ENCODE measurements at places on chromosomes 6 and 20.

DNA sequence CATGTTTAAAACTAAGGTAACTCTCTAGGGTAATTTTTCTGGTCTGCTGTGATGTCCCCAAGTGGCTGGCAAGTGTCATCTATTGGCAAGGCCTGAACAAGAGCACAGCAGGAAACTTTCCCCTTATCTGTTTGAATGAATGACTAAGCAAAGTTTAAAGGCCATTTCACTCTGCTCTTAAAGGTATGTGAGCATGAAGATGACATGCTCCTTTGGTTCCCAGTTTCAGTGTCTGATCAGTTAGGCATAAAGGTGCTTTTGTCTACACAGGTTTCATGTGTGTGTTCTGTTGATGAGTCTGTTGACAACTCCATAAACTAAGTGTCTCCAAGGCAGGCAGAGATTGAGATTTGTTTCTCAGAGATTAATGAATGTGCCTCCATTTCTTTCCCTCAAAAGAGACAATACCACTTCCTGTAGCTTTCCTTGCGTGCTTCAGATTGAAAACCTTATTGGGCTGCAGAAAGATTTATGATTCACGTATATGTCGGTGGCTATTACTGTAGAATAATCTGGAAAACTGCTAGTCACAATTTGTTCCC lies 83.9 kb downstream of the MAP3K7 start:
- no peak for DNase-seq

- no peak for DNase-seq
These were observed 346.7 kb downstream of the PAX1 start for GRCh38 chr20:22052025-22052650.

DNA sequence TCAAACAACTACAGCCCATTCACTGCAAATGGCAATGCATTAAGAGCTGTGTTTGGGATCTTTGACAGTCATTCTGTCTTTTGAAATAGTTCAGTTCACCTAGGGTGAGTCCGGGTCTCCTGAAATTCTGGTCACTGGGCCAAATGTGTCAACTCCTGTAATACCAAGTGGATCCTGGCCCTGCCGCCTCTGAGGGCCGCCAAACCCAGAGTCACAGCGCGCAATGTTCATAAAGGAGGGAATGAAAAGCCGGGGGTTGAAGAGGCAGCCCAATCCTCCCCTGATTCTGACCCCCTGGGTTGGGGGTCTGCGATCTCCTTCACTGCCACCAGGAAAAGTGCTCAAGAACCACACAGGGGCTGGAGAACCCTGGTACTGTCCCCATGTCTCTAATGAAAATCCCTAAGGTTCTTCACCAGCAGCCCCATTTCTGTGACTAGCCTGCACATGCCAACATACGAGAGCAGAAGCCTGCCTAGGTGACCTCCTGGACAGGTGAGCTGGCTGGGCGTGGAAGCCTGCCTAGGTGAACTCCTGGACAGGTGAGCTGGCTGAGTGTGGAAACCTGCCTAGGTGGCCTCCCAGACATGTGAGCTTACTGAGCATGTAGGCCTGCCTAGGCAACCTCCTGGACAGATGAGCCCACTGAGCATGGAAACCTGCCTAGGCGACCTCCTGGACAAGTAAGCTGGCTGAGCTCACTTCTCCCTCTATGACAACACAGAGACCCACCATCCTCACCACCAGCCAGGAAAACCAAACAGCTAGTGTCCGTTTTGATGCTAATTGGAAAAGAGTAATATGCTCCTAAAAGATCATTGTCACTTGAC lies 16.1 kb upstream of the APMAP start:
- DNase-seq = no peak

DNA sequence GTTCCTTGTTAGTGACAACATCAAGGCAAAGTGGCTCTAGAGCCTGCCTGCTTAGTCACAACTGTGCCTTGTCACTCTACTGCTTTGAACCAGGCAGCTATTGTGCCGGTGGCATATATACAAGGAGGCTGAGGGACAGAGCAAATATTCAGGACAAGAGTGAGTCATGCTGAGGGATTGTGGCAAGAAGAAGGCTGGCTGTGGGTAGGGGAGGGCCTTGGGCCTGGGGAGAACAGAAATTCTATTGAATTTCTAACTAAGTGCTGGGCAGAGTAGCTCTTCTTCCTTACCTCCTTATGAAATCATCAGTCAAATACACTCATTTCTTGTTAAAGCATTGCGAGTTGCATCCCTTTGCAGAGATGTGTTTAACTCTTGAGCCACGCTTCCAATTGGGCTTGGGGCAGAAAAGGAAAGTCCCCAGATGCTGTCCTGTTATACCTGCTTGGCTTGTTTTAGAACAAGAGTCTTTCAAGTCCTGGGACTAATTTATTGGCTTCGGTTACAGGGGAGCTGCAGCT lies 59.7 kb downstream of the PFDN4 start:
- DNase-seq = peak; percentile 87

DNA sequence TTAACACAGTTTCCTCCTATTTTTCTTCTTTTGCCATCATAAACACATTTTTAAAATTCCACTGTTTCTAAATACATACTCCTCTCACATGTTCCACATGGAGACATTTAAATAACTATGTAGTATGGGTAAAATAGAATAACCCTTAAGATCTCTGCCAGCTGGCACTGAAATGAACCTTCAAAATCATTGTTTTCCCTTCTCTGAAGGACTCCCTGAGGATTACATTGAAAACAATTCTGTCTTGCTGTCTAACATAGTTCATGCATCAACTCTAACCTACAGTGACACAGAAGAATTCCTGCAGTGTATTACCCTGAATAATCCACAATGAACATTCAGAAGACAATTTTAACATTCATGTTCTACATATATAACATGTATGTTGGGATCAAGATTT lies 1361.8 kb upstream of the CITED2 start:
- DNase-seq = no peak

- peak; percentile 54 for DNase-seq
These were observed 48.8 kb downstream of the NT5E start for GRCh38 chr6:85498596-85499258.

DNA sequence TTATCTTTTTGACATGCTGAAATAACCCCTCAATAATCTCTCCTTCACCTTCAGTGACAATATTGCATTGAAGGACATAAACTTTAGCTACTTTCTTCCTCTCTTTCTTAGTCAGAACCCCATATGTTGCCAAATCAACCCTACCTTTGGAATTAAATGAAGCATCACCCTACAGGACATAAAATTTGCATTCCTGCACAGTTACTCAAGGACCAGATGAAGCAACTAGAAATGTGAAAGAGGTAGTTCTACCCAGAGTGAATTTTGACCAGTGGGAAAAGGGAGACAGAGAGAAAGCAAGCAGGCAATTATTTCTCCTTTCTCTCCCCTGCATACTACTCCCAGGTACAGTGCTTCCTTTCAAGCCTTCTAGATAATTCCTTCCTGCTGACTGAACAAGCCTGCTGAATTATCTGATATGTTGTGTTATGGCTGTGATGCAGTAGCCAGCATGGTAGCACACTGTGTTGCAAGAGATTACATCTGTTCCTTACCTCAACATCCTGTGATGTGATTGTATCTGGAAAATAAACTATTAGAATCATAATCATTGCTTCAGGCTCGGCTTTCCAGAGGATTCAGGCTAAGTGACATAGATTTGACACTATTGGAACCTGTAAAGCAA lies 16.6 kb downstream of the TENT5A start:
- DNase-seq = no peak

GRCh38 chr6:118263921-118264486 lies 284.1 kb upstream of the PLN start:
- DNase-seq = no peak

GRCh38 chr20:6525447-6526303 lies 241.8 kb upstream of the BMP2 start:
- DNase-seq = no peak

- DNase-seq = peak; percentile 8
These were observed 28.1 kb upstream of the MTCL3 start for GRCh38 chr6:127547215-127547614.

GRCh38 chr20:13059398-13060136 lies 50.8 kb downstream of the SPTLC3 start:
- no peak for DNase-seq

DNA sequence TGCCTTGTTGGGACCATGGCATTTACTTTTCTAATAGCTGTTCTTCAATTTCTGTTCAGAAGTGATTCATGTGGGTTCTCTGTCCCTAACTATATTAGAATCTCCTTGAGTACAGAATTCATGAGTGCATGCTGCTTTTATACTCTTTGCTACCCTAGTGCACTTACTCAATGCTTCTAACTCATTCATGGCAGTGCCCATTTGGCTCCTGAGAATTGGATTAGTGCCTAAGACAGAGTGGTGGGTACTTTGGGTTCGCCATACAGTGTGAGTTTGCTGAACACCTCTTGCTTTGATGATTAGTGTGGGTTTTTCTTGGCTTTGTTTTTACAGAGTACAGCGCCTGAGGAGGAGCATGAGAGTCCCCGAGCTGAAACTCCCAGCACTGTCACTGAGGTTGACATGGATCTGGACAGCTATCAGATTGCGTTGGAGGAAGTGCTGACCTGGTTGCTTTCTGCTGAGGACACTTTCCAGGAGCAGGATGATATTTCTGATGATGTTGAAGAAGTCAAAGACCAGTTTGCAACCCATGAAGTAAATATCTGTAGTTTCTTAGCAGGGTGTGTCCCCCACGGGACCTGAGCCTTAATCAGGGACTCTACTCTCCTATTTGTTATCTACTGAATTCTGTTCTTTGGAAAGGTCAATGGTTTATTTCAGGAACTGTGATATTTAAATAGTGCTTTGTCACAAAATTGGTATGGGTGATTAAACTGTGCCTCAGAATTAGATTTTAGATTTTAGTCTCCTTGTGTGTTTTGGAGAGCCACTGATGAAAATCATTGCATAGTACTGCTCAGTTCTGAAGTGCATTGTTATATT lies 150.7 kb downstream of the UTRN start:
- DNase-seq = no peak

GRCh38 chr6:34519971-34520644 lies 36.0 kb downstream of the SPDEF start:
- DNase-seq = no peak

DNA sequence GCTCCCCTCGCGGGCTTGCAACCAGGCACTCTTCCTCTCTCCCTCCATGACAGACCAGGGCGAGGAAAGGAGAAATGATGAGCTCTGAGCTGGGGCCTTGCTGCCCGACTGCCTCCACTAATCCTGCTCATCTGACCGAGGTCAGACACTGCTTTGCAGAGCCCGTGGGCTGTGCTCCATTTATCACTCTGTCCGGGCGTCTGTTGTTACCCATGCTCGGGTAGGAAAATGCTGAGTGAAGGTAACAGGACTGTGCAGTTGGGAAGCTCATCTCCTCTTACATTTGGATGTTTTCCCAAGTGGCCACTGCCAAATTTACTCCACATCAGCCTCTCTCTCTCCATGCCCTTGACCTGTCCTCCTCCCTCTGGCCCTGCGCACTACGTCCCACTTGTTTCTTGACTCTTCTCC lies 14.6 kb downstream of the RPS6KA2 start:
- no peak for DNase-seq

GRCh38 chr6:27251112-27251605 lies 3.7 kb downstream of the PRSS16 start:
- DNase-seq = peak; percentile 73

DNA sequence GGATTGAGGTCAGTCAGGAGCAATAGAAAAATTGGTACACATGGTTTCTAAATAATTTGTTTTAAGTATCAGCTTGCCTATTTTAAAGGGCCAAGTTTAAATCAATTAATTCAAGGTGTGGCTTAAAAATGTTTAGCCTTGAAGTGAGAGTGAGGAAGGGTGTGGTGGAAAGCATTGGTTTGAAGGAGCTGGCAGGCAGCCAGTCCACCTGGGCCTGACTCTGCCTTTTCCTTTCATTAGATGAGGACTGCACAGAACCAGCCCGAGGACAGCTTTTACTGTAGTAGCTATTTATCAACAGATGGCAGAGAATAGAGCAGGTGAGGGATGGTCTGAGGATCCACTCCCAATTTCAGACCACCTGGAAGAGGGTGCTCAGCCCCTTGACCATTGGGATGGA lies 42.4 kb downstream of the DHX35 start:
- DNase-seq = no peak

DNA sequence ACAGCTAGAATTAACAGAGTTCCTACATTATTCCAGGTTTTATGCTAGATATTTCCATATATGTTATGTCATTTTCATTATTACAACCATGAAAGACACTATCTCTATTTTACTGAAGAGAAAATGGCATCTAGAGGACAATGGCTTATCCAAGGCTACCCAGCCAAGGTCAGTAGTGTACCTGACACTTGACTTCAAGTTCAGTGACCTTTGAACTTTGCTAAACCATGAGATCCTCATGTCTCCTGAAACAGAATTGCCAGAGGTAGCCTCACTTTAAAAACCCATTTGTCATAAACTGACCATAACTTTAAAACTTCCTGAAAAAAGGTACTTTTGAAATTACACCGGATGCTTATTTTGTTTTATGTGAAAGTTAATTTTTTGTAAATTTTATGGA lies 14.4 kb downstream of the NAPB start:
- no peak for DNase-seq

DNA sequence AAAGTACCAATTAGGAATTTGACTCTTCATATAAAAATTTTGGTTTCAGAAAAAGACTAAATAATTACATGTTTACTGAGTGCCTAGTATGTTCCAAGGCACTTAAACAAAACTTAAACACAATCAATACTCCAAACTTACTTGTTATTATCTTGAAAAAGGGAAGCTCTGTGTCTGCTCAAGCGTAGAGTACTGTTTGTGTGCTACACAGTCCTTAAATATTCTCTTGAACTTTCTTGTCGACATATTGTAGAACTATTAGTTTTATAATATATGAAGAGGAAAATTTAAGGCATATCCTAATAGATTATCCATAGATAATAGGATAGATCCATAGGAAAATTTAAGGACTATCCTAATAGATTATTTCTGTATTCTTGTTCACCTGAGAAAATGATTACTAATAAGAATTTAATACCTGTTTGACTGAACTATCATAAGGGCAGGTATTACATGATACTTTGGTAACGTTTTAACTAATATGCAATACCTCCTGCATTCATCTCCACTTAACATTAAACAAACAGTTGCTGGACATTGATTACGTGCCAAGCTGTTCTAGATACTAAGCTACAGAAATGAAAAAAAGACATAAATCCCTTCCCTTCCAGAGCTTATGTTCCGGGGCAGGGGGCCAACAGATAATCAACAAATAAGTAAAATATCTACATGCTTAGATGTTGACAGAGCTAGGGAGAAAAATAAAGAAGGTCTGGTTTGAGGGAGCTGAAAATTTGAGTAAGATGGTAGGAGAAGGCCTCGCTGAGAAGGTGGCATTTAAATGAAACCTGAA lies 115.2 kb upstream of the BCLAF1 start:
- no peak for DNase-seq

Data from H4 (cell line).